ENCODE measurements at places on chromosomes 12 and 14. TPM values are rescaled to one million over a fixed set of nuclear protein-coding genes. Genes with fewer than 3 reads are reported as not detected.
A peak's percentile ranks its signal among the peaks of the same experiment; 100 is the strongest.

DNA sequence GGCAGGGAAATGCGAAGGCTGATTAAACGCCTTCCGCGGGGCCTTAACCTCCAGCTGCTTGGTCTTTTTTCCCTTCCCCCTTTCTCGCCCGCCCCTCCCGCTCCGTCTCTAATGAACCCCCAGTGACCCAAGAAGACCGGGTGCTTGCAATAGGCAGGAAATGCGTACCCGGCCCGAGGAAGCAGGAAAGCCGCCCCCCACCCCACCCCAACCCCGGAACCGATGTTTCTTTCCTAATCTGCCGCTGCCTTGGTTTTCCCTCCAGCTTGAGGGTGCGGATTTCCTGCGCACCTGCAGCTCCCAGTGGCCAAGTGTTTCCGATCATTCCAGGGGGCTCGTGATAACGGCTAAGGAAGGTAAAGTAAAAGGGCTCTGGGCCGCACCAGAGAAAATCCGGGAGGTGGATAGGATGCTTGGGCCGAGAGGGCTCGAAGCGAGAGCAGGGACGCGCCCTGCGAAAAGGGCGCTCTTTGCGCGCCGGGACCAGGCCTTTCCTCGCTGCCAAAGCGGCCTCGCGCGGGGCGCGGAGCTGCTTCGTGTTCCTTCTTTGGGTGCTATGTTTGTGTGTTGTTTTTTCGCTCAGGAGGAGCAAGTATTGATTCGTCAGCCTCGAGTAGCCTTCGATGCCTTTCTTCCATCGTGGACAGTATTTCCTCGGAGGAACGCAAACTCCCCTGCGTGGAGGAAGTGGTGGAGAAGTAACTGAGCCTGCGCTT, 983 bp downstream of the MYF6 start:
- peak; percentile 1 for DNase-seq

PRB2 gene
- total RNA-seq = not detected

GRCh38 chr12:42590330-42590934, 886 bp upstream of the PRICKLE1 start:
- DNase-seq = no peak

DNA sequence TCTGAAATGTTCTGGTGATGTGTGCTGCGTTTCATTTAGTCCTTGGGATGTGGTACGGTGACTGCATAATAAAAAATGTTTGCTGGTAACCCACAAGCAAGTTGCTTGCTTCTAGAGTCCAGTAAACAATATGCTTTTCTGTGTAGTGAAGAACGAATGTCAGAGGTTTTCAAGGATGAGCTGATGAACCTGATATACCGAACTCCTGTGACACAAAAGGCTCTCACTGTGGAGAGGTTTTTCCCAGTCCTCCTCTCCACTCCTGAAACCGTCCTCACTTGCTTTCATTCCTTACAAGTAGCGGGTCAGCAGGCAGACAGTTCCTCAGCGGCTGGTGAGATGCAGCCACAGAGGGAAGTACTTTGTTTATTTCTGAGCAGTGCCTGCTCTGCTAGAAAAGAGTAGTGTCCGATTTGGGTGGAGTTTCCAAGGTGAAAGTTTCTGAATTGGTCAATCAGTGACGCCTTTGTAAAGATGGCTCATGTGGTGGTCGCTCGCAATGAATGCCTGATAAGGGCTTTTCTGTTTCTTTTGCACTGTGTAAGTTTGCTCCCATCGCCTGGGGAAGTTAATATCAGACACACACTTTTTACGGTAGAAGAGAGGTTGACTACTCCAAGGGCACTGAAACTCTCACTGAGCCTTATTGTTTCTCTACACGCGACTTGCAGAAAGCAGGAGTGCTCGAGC, 3.0 kb downstream of the ETV6 start:
- no peak for DNase-seq

DNA sequence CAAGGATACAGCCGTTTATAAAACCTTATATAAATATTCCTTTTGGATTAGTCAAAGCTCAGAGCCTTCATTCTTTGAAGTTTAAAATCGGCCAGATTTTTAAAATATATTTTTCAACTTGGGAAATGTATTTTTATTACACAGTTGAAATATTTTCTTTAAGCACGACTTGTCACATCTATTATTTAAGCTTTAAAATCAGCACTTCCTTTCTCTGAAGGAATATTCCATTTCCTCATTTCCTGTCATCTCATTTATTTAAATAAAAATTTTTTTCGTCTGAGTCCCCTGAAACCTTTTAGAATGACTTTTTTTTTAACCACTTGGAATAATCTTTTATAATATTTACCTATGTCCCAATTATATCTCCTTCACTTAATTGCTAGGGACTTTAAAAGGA, 107.5 kb upstream of the PDE3A start:
- DNase-seq = no peak

OSBPL8 gene
- 55.0 TPM for total RNA-seq

- no peak for DNase-seq
Measured at GRCh38 chr14:95956601-95957460, 80.2 kb downstream of the TUNAR start.

- no peak for DNase-seq
Measured at GRCh38 chr12:45928309-45928708, 62.1 kb downstream of the SCAF11 start.
